ENCODE measurements at places on chromosomes 16 and 17.

- DNase-seq, result no peak
These were observed 46.7 kb downstream of the ANKRD11 start for GRCh38 chr16:89443727-89444084.

GRCh38 chr16:80717611-80718010 lies 86.8 kb downstream of the CDYL2 start:
- DNase-seq, result peak; percentile 22

GRCh38 chr17:64357191-64357981 lies 33.3 kb downstream of the PECAM1 start:
- peak; percentile 92 for DNase-seq

DNA sequence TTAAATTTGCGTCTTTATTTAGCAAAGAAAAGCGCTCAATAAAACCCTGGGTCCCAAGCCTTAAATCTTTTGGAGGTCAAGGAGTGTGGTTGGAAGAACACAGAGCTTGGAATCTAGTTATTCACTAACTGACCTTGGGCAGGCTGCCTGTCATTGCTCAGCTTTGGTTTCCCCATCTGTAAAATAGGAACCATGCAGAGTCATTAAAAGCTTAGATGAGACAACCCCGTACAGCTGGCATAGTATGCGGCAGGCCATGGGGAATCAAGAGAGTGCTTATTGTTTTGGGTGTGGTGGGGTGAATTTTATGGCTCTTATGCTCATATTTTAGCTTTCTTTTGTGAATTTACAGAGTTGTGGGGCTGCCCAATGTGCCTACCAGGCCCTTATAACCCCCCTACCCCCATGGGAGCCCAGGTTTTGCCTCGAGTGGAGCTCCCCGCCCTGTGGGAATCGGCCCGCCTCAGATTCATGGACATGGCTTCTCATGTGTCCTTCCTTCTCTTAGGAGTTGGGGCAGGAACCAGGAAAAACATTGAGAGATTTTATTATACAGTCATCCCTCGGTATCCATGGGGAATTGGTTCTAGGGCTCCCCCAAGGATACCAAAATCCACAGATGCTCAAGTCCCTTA lies 113.5 kb downstream of the CLEC16A start:
- DNase-seq, result no peak

GRCh38 chr17:50169881-50170459 lies 4.2 kb downstream of the SGCA start:
- DNase-seq, result peak; percentile 24

DNA sequence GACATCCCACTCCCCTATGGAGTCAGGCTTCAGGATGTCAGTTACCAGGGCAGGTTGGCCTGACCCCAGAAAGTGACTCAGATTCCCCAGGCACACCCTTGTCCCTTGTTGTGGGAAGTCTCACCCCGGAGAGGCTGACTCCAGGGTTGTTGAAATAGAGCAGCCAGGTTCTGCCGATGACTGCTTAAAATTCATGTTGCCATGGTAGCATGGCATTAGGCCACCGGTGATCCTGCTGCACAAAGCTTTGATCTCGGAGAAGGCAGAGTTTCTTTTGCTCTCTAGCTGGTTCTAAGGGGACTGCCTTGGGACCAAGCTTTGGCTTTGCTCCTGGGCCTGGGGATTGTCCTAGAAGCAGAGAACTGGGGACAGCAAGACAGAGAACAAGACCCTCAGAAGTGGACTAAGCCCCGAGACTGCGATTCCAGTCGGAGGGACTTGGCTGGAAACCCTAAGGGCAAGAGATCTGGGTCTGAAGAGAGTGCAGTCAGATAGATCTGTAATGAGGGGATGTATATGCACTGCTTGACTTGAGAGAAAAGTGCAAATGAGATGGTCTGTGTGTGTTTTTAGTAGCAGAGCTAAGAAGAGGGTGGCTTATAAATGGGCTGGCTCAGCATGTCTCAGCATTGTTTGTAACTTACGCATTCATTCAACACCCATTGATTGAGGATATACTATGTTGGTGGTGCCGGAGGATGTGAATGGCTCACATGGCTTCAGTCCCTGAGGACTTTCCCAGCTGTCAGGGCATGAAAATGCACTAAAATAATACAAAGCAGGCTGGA lies 106.9 kb downstream of the RGS9 start:
- DNase-seq, result peak; percentile 10

GRCh38 chr16:64133366-64133765 lies 988.5 kb downstream of the CDH11 start:
- no peak for DNase-seq

- no peak for DNase-seq
These were observed 7.1 kb upstream of the ZNF747 start for GRCh38 chr16:30541502-30542329.

DNA sequence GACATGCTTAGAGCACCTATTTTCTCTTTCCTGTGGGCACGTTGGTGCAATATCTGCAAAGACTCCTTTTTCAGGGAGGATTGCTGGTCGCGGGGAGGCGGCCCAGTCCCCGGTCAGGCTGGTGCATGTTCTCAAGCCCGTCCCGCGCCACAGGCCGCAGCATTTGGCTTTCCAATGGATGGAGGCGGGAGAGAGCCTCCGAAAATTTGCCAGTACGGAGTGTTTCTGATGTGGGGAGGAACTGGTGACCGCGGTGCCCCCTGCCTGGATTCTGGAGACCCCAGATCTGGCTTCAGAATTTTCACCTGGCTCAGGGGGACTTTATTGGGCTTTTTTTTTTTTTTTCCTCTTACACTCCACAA lies 2.3 kb downstream of the CMIP start:
- no peak for DNase-seq

- DNase-seq, result peak; percentile 60
These were observed 101.2 kb downstream of the FTO start for GRCh38 chr16:53805113-53805512.

GRCh38 chr17:3808701-3809100 lies 7.7 kb upstream of the ITGAE start:
- DNase-seq, result no peak

DNA sequence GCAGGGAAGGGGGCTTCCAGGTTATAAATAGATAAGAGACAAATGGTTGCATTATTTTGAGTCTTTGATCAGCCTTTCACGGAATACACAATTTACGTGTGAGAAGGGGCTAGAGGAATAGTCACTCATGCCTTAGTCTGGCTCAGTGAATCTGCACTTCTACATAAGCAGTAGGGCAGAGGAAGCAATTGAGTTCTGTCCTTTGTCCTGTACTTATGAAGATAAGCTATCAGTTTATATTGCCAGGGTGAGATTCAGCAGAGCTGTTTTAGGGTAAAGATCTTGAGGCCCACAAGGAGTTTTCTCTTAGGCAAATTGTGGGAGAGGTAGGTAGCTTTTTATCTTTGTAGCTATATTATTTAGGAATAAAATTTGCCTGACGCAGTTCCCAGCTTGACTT lies 33.3 kb downstream of the TOM1L1 start:
- DNase-seq, result no peak

DNA sequence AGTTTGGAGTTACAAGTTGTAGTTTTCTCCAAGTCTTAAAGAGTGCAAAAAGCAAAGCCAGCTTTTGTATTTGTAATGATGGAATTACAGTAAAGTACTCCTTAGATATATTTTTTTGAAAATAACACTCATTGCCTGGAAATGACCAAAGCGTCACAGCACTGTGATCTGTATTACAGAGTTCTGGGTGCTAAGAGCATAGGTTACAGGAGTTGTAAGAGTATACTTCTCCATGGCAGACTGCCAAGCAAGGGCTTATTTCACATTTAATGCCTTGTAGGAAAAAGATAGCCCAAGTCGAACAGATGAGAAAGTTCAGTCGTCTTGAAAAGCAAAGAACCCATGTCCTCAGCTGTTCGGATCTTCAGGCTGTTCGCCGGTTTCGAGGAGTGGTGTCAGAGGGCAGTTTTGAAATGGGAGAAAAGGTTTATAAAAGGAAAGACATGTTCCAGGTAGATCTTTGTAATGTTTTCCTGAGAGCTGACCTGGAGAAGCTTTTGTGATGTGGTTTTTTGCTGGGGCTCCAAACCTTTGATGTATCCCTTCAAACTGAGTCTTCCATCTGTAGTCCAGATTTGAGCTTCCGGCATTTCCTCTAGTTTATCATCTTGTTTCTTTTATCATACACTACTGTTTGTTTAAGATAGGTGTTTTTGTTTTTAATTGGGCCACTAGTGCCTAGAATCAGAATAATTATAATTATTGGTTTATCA lies 41.3 kb downstream of the ERCC4 start:
- peak; percentile 37 for DNase-seq

GRCh38 chr17:44197980-44198720 lies 1.5 kb downstream of the ATXN7L3 start:
- DNase-seq, result no peak

Measured in DMS53 (cell line).